A549 treated with Hydrocortisone at 1 μM for 4 hours (cell line): ENCODE measurements at places on chromosomes 4 and X. TPM values are rescaled to one million over a fixed set of nuclear protein-coding genes. Genes with fewer than 3 reads are reported as not detected.

Gene VEGFC
- total RNA-seq: 8.7 to 10.0 TPM (median 9.4 TPM) in 5 replicates

Gene CT47A1
- not detected in 5 replicates for total RNA-seq

Gene IL2RG
- total RNA-seq: 0.09 to 0.32 TPM (median 0.23 TPM) in 3 of 5 replicates, not detected in the others

Gene BTC
- total RNA-seq: 0.86 to 1.4 TPM (median 1.0 TPM) in 5 replicates

Gene FAM47E
- total RNA-seq: 0.27 to 0.37 TPM (median 0.33 TPM) in 4 of 5 replicates, not detected in the other

Gene NUDT10
- 0.96 to 1.4 TPM (median 1.0 TPM) in 5 replicates for total RNA-seq

Gene NONO
- total RNA-seq: 344 to 374 TPM (median 349 TPM) in 5 replicates

Gene AR
- 2.7 to 3.8 TPM (median 3.2 TPM) in 5 replicates for total RNA-seq

Gene RADX
- total RNA-seq: 0.03 to 0.06 TPM (median 0.03 TPM) in 4 of 5 replicates, not detected in the other

Gene RAB40A
- 0.06 TPM in 3 of 5 replicates, not detected in the others for total RNA-seq

Gene CCNB3
- 0.50 to 0.95 TPM (median 0.77 TPM) in 5 replicates for total RNA-seq

Gene GPR143
- total RNA-seq: 0.15 to 0.54 TPM (median 0.23 TPM) in 5 replicates

Gene ERVMER34-1
- total RNA-seq: 0.32 to 0.78 TPM (median 0.56 TPM) in 5 replicates

Gene CCDC149
- total RNA-seq: 1.5 to 2.4 TPM (median 1.7 TPM) in 5 replicates

Gene GPRIN3
- total RNA-seq: 1.2 to 2.5 TPM (median 2.2 TPM) in 5 replicates

Gene GPRASP2
- 4.8 to 7.8 TPM (median 5.8 TPM) in 5 replicates for total RNA-seq

Gene NPNT
- 0.33 to 0.53 TPM (median 0.43 TPM) in 5 replicates for total RNA-seq

Gene POU3F4
- not detected in 5 replicates for total RNA-seq

Gene MAGEB2
- not detected in 5 replicates for total RNA-seq

Gene GPR82
- not detected in 5 replicates for total RNA-seq

Gene TIGD4
- 0.11 to 0.33 TPM (median 0.20 TPM) in 5 replicates for total RNA-seq

Gene MAGEA3
- 2.5 to 5.0 TPM (median 2.7 TPM) in 5 replicates for total RNA-seq

Gene RIBC1
- total RNA-seq: 0.54 to 0.94 TPM (median 0.67 TPM) in 5 replicates

Gene BBS12
- total RNA-seq: 2.0 to 3.1 TPM (median 2.8 TPM) in 5 replicates

Gene PJA1
- total RNA-seq: 11.3 to 18.0 TPM (median 13.7 TPM) in 5 replicates

Gene SCML1
- 5.0 to 6.7 TPM (median 5.7 TPM) in 5 replicates for total RNA-seq

Gene VCX2
- total RNA-seq: not detected in 5 replicates

Gene KCNIP4
- total RNA-seq: not detected in 5 replicates
